Germinal center (tissue), 1 donor: ENCODE measurements at places on chromosomes 5 and 9.

DNA sequence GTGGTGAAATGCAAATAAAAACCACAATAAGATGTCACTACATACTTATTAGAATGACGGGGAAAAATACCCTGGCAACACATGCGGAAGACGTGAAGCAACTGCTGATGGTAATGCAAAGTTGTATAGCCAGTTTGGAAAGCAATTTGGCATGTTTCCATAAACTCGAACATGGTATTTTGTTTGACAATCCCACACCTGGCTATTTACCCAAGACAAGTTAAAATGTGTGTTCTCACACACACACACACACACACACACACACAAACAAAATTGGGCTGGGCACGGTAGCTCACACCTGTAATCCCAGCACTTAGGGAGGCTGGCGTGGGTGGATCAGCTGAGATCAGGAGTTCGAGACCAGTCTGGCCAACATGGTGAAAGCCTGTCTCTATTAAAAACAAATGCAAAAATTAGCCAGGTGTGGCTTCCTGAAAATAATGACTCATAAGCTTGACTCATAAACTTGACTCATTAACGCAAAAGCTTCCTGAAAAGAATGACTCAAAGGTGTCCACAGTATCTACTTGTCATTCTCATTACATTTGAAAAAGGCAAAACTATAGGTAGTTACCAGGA, 456.5 kb downstream of the CDH18 start:
- no peak for DNase-seq

DNA sequence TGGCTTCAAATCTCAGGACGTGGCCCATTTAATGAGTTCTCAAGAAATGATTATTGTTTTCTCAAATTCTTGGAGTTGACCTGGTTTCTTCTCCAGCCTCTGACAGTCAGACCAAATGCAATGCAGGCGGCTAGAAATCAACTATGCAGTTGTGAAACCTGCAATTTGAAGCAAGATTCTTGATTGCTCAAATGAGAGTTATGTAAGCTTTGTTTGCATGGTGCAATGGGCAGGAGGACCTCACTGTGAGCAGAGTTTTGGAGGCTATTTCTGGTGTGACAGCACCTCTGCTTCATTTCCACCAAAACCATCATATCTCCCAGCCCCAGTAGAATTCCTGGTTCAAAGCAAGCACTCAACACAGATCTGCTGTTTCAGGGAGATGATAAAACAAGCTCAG, 500.0 kb upstream of the KLF4 start:
- no peak for DNase-seq

- DNase-seq: no peak
These were observed 346.0 kb upstream of the PANK3 start for GRCh38 chr5:168925160-168925559.

DNA sequence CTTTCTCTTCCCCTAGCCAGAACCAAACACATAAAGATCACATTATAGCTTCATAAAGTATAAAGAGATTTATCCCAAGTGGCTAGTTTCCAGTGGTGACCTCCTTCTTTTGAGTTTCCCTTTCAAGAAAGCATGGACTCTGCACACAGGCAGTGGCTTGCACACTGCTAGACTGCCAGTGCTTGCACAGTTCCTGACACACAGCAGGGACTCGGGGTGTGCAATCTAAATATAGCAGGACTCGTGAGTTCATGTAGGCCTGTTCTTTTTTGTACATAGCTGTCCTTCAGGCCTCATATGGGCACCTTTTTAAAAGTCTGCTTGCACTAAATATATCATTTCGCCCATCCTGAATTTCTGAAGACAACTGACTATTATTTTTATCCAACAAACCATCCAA, 308.6 kb downstream of the FBXL7 start:
- no peak for DNase-seq

GRCh38 chr9:96121136-96121535, 180.8 kb downstream of the HSD17B3 start:
- no peak for DNase-seq

GRCh38 chr9:96420468-96421219, 2.5 kb upstream of the ZNF367 start:
- peak; percentile 11 for DNase-seq

GRCh38 chr9:126357074-126357473, 30.4 kb downstream of the MVB12B start:
- DNase-seq: no peak

DNA sequence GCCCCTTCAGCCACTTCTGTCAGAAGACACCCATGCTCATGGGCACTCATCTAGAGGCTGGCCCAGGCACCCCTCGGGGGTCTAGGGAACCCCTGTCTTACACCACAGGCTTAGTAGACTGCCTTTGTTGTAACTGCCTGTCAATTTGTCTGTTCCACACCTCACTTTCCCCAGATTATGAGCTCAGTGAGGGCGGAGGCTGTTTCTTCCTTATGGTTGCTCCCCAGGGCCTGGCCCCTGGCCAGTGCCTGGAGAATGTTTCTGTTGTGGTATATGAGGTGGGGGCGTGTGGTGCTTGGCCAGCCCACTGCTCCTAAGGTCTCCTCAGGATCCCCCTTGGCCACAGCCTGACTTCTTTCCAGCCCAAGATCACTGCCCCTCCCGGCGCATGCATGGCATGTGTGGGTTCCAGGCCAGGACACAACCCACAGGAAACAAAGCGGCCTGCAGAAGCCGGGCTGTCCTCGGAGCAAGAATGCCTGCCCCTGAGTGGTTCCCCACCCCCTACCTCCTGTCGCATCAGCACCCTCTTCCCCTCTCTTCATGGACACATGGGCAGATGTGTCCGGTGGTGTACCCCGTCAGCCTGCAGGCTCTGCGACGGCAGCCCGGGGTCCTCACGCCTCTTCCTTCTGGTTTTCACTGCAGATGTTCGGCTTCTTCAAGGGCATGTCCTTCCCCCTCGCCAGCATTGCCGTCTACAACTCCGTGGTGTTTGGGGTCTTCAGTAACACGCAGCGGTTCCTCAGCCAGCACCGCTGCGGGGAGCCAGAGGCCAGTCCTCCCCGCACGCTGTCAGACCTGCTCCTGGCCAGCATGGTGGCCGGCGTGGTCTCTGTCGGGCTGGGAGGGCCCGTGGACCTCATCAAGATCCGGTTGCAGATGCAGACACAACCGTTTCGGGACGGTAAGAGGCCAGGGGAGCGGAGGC, 17.7 kb downstream of the SLC25A48 start:
- DNase-seq: no peak

DNA sequence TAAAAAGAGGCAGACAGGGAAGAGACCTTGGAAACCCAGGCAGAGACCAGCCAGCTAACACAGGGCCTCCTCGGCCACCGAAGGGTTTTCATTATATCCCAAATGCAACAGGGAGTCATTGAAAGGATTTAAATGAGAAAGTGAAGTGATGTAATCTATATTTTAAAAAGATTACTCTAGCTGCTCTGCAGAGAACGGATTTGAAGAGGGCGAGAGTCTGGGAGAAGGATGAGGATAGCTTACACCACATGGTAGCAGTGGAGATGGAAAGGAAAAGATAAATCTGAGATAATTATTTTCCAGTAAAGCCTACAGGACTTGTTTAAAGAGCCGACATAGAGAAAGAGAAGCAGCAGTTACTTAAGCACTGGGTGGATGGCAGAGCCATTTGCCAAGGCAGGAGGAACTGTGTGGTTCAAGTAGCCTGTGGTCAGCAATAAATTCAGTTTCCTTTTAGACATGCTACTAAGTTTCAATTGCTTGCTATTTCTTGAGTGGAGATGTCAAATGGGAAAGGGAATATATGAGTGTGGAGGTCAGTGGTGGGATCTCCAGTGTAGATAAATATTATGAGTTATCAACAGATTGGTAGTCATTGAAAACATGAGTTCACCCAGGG, 9.3 kb downstream of the FBN2 start:
- DNase-seq: no peak

GRCh38 chr5:150412319-150413175, at the start of gene CD74:
TSS of gene CD74 (minus strand) at chr5:150412910. CDS start at chr5:150412749, 161 bp downstream.
- DNase-seq: peak; percentile 95

DNA sequence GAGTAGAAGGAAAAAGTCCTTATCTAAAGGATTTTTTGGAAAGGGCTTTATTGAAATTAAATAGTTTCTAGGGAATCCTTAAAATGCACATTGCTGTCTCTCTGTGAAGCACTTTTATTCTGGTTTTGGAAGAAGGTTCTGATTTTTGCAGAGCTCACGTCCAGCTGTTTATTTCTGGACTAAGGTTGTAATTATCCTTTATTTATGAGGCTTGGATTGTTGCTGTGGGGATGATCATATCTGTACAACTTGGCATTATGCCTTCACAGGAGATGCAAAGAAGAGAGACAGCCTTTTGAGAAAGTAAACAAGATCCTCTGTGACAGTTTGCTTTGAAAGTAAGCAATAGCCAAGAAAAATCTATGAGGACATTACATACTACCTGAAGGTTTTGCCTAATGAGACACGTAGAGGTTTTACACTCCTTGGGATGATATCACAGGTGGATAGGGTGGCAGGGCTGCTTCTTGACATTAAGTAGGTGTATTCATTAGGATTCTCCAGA, 14.6 kb downstream of the SMARCA2 start:
- DNase-seq: no peak

DNA sequence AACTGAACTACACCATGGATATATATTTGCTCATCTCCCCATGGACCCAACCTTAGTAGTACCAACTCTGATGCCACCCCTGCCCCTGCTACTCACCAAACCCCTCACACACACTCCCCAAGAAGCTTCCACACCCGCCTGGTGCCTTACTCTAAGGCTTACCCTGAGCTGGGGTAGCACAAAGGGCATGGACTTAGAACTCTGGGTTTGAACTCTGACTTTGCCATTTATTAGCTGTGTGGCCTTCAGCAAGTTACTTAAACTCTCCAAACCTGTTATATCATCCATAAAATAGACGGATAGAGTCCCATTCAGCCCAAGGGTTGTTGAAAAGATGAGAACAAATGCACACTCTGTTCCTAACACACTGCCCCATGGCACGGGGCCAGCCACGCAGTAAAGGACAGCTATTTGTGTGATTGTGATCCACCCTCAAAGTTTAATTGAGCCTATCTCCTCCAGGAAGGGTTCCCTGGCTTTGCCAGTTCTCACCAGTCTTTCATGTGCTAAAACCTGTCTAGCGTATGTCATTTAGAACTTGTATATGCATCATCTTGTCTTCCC, 111.0 kb downstream of the KLHL3 start:
- no peak for DNase-seq
